ENCODE measurements at places on chromosomes 5 and 9.

- DNase-seq: no peak
These were observed 757 bp downstream of the TMEM250 start for GRCh38 chr9:136117916-136118319.

DNA sequence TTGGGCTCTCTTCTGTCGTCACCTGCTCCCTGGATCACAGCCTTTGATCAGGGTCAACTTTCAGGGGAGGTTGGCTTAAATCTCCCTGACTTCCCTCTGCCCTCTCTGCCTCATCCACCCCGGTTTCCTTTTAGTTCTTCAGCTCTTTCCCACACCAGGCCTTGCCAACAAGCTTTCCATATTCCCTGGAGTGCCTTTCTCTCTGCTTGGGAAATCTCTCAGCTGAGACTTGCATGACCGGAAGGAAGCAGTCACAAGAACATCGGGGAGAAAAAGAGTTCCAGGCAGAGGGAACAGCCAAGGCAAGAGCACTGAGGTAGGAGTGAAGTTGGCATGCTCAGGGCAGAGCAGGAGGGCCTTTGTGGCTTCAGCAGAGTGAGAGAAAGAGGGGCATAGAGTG, 88.4 kb upstream of the HSPA9 start:
- no peak for DNase-seq

DNA sequence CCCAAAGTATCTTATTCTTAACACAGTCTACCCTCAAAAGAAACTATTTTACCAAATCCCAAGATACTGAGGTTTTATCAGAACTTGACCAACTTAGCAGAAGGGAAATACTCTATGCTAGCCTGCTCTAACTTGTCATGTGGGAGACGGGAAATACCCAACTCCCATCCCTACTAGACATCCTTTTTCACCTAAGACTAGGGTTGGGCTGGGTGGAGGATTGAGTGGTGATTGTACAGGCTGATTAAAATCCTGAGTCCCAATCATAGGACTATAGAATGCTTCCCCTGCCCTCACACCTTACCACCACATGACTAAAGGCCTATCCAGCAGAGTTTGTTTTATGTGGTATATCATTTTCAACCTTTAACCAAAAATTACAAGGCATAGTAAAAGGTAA, 786.5 kb downstream of the TAF11L14 start:
- DNase-seq: no peak

- DNase-seq: no peak
These were observed 28.0 kb downstream of the TEX10 start for GRCh38 chr9:100324594-100325200.

GRCh38 chr9:89883401-89884341, 278.9 kb downstream of the GADD45G start:
- no peak for DNase-seq

DNA sequence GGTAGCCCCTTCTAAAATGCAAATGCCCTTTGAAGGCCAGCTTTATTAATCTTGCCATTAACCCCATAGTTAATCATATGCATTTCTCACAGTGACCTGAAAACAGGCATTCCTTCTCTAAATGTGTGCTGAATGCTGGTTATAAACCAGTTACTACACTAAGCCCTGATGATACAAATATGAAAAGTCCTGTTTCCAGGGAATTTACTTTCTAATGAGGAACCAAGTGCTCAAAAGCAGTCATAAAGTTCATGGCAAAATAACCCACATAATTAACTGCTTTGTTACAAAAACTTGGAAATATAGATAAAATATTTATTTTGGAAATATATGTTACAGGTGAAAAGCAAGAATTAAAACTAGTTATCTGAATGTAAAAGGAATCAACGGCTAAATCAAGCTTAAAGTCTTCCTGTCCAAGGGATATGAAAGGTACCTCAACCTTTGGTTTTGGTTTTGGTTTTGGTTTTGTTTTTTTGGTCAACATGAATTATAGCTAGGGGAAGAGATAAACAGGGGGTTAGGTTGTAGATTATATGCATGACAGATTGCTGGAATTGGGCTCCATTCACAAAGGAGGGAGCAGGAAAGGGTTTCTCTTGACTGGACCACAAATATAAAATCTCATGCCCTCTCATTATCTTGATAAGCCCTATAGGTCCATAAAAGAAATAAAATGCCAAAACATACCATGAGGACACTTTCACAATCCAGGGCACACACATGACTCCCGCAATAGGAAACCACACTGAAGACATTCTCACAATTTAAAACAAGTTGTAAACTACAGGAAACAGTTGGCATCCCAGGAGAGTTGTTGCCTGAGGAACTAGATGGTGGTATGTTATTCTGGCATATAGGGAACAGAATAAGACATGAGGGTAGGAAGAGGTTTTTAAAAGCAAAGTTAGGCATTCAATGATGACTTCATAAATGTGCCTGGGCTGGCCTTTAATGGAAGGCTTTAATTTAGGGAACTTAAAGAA, 46.7 kb upstream of the MACIR start:
- no peak for DNase-seq

DNA sequence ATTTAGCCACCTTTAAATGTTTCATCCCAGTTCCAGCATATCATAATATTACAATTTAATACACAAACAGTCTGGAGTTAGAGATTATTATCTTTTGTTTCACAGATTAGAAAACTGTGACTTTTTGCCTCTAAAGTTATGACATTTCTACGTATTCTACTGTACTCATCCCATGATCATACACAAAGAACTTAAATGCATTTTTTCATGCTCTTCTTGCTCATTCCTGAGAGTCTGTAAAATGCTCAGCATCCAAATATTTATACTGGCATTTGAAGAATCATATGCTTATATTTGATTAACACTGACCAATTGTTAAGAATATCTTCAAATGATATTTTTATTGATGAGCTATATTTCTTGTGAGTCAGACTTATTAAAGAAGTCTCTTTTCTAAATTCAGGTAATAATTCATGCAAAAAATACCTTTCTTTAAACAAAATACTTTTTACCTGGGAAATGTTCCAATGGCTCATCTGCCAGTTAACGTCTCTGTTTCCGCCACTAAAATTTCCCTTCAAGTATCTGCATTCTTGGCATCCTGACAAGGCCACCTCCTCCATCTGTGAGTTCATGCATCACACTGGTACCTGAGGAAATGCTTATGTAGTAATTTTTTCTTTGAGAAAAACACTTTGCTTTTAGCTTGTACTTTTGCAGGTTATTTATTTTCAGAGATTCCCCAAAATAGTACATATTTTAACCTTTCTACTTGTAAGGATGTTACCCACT, 139.6 kb upstream of the RASA1 start:
- no peak for DNase-seq

DNA sequence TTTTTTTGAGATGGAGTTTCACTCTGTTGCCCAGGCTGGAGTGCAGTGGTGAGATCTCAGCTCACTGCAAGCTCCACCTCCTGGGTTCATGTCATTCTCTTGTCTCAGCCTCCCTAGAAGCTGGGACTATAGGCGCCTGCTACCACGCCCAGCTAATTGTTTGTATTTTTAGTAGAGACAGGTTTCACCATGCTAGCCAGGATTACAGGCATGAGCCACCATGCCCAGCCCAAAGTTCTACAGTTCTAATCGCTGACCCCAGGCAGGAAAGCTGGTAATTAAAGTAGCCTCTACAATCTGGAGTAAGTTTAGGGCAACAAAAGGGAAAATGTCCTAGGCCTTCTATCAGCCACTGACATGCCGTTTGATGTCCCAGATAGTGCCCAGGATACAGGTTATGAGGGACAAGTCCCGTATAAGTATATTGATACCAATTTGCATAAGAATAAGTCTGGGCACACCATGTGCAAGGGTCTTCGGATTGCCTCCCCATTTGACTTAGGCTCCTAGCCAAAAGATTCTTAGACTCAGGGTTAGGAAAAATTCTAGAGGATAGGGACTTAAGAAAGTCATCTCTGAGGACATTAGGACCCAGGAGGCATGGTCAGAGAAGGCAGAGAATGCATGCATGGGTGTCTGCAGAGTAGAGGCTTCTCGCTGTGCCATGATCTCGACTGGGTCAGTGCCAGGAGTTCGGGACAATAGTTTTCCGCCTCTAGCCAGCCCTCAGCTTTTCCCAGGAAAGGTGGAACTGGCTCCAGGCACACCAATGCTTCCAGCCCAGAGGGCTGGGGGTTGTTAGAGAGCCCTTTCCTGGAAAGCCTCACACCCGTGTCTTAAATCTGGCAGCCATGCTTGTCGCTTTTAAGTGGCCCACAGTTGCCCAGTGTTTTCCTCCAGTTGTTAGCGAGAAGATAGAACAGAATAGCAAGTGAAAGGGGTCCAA, 1111.1 kb downstream of the TAF11L14 start:
- no peak for DNase-seq

DNA sequence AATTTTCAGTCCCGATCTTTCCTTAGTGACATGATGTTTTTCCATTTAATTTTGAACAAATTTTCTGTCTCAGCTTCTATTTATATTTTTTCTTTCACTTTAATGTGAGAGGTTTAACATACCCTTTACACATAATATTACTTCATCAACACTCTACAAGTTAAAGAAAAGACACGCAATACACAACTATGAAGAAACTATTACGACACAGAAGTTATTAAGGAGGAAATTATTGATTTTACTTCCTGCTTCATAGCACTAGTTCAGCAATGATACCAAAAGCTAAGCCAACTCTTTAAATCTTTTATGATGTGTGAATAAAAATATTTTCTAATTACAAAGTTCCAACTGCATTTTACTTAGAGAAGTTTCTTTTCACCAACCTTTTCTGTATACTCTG, 432.3 kb upstream of the DAB2 start:
- no peak for DNase-seq

DNA sequence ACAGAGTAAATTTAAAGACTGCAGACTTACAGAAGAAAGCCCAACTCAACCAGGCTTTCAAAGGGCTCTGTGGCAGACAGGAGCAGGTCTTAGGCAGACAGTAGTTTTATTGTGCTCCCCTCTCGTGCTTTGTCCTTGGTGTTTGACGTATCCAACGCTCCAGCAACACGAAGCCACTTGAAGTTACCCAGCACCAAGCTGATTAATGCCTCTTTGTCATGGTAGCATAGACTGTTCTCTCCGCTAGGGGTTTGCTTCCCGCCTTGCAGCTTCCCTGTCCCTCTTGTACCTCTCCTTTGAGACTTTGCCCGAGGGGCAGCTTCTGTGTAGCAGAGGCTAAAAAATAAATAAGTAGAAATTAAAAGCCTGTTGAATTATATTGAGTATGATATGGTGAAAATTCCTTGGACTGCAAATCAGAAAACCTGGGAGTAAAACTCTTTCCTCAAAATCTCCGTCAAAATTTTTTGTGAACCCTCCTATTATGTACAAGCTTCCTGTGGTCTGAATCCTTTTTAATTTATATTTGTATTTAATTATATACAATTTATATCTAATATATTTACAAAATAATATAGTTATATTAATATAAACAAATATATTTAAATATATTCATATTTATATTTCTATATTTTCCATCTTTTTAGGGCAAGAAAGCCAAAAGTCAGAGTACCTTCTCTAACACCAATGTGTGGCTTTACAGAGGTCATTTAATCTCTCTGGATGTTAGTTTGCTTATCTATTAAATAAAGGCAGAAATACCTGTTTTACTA, 405.4 kb downstream of the DMAC1 start:
- no peak for DNase-seq

DNA sequence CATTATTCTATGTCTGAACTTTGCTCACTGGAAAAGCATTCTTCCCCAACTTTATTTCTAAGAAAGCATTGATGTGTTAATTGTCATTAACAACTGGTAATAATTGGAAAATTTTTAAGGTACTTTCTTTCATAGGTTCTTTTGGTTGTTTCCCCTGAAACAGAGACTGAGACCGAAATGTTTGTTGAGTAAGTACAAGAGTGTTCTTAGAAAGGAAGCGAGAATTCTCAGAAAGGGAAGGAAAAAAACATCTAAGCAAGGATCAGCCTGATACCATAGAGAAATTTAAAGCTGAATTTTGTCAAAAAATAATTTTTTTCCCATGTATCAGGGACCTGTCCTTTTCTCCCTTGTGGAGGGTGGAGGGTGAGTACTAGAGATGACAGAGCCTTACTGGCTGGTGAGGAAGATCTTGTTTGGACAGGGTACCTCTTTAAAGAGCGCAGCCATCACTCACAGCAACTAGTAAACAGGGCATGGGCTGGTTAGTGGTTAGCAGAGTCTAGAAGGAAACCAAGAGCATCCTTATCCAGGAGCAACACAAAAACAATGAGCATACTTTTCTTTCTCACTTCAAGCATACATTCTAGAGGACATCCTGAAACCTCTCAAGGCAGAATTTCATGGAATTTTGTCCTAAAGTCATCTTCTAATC, 898.5 kb downstream of the DNAH5 start:
- DNase-seq: no peak

DNA sequence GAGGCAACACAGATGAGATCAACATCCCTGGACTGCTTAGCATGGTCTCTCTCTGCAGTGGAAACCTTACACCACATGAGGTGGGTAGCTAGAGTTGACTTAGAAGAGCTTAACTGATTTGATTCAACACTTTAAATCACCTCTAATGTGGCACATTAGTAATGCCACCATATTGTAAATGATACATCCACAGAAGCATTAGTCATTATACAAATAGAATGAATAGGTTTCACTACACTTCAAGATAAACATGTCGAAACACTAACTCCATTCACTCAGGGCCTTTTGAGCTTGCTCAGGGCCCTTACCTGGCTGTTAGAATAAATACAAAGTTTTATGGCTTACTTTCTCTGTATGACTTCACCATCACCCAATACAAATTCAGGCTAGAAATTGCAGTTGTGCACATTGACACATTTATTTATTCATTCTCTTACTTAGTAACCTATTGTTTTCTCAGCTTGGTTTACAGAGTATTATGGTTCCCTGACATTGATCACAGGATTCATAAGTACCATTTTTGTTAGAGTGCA, 9.3 kb upstream of the SMAD5 start:
- DNase-seq: no peak

GRCh38 chr5:110032376-110032775, 342.6 kb downstream of the MAN2A1 start:
- no peak for DNase-seq

DNA sequence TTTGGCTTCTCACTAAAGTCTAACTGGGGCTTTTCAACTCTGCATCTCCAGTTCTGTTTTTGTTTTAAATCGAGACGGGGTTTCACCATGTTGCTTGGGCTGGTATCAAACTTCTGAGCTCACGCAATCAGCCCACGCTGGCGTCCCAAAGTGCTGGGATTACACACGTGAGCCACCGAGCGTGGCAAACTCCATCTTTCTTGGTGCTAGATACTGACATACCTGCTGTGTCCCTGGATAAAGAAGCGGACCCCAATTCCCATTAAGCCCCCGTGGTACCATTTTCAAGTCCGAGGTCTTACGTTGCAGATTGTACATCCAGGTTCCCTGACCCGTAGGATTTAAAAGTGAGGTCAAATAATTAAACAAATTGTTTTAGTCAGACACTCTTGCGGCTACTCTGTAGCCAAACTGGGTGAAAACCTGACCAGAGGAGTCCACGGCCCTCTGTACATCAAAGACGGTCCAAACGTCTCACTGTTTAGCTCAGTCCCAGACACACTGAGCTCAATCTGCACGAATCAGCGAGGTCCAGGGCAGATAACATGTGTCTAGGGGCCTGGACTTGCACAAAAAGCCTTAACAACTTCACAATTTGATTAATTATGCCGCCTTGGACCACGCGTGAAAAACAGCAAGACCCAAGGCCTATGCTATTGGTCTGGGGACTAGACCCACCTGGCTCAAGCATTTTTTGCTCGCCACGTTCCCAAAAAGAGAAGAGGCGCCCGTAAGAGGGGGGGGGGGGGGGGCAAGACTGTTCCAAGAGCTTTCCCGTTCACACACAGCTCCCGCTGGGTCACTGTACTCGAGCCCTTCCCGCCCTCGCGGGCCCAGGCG, 727 bp upstream of the DNAJA1 start:
- peak; percentile 22 for DNase-seq

Data from activated CD4-positive, alpha-beta T cell treated with anti-CD3 and anti-CD28 coated beads, Interleukin-2, amount 50 U/mL, for 24 hours (primary cell).